Subcutaneous preadipocyte (primary cell): ENCODE measurements at places on chromosomes 5 and 9. TPM values are rescaled to one million over a fixed set of nuclear protein-coding genes. Genes with fewer than 3 reads are reported as not detected.

IRGM gene
- total RNA-seq = under 0.01 and 0.20 TPM in 2 replicates

EIF4E1B gene
- not detected in 2 replicates for total RNA-seq

ZNF367 gene
- total RNA-seq = 5.5 and 14.9 TPM in 2 replicates

PTRH1 gene
- 22.7 and 25.0 TPM in 2 replicates for total RNA-seq

MARCHF11 gene
- not detected in 2 replicates for total RNA-seq

CNTNAP3 gene
- total RNA-seq = not detected in 2 replicates
